ENCODE measurements at places on chromosomes 11 and 22. TPM values are rescaled to one million over a fixed set of nuclear protein-coding genes. Genes with fewer than 3 reads are reported as not detected.

The HPX gene
- not detected for total RNA-seq

The SYT7 gene
- total RNA-seq, result not detected

- H3K27ac ChIP-seq, result no peak overlapping the region
- H3K36me3 ChIP-seq, result peaks cover 64% of the 10 kb centered on the region
- no peak for DNase-seq
- H3K27me3 ChIP-seq, result no peaks in the 10 kb centered on the region
Observed at GRCh38 chr11:59641156-59641555, 25.6 kb upstream of the OSBP start.

GRCh38 chr11:13480198-13480597 lies 15.6 kb downstream of the PTH start:
- no peaks in the 10 kb centered on the region for H3K27me3 ChIP-seq
- no peak overlapping the region for H3K4me3 ChIP-seq
- no peaks in the 10 kb centered on the region for H3K4me1 ChIP-seq
- H3K36me3 ChIP-seq, result no peaks in the 10 kb centered on the region
- no peak overlapping the region for H3K27ac ChIP-seq

The TRIM48 gene
- not detected for total RNA-seq

- no peaks in the 10 kb centered on the region for H3K36me3 ChIP-seq
- H3K4me3 ChIP-seq, result no peak overlapping the region
- H3K27ac ChIP-seq, result no peak overlapping the region
- H3K4me1 ChIP-seq, result peaks cover 61% of the 10 kb centered on the region
- DNase-seq, result no peak
Observed at GRCh38 chr22:49517667-49518185, 309.9 kb downstream of the BRD1 start.

GRCh38 chr11:18259259-18259658 lies 6.8 kb upstream of the SAA1 start:
- DNase-seq, result no peak
- no peak overlapping the region for H3K4me3 ChIP-seq
- no peaks in the 10 kb centered on the region for H3K36me3 ChIP-seq
- H3K4me1 ChIP-seq, result no peaks in the 10 kb centered on the region
- H3K27ac ChIP-seq, result no peak overlapping the region
- H3K27me3 ChIP-seq, result no peaks in the 10 kb centered on the region

- no peaks in the 10 kb centered on the region for H3K27me3 ChIP-seq
- H3K4me1 ChIP-seq, result peaks cover 7% of the 10 kb centered on the region
- no peak overlapping the region for H3K4me3 ChIP-seq
- no peak for DNase-seq
Observed at GRCh38 chr22:38267086-38267485, 5.7 kb downstream of the TMEM184B start.

Measured in Karpas-422 (cell line).